ENCODE measurements at places on chromosomes 12 and 14.

GRCh38 chr12:30925607-30926242, 823 bp upstream of the TSPAN11 start:
- no peak for DNase-seq

DNA sequence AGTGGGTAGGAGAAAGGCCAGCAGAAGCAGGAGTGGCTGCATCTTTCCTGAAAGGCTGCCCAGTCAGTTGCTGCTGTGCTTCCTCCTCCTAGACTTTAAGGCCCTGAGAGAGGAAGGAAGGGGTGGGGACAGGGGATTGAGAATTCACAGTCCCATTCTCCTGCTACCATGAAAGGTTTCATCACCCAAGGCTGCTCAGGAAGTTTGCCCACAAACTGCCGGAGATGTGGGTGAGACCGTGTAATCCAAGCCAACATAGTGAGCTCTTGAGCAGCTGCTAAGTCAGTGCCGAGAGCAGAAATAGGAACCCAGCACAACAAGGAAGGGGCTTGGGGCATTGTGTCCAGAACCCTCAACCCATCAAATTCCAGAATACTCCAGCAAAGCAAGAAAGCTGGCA, at the start of gene CTSG:
Gene CTSG (minus strand): TSS at position 69 of the 400 bp plus-strand sequence. CDS start 27 bp downstream, at position 42.
- DNase-seq: no peak

DNA sequence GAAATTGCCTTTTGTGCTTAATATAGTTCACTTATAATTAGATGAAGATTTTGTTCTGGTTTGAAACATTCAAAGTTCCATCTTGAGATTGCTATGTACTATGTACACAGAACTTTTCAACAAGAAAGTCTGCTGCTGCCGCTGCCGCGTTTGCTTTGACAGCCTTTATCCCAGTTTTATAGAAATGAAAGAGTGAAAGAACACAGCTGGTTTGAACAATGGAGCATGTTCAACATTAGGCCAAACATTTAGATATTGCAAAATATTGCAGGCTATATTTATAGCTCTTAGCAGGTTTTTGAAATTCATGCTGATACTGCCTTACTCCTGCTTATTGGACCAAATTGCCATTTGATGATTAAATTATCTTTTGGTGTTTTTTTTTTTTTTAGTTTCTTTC, 299.8 kb upstream of the PRKD1 start:
- DNase-seq: no peak

- no peak for DNase-seq
Measured at GRCh38 chr12:65195387-65196055, 26.1 kb downstream of the LEMD3 start.

GRCh38 chr14:45065540-45065939, 18.4 kb upstream of the PRPF39 start:
- DNase-seq: no peak

DNA sequence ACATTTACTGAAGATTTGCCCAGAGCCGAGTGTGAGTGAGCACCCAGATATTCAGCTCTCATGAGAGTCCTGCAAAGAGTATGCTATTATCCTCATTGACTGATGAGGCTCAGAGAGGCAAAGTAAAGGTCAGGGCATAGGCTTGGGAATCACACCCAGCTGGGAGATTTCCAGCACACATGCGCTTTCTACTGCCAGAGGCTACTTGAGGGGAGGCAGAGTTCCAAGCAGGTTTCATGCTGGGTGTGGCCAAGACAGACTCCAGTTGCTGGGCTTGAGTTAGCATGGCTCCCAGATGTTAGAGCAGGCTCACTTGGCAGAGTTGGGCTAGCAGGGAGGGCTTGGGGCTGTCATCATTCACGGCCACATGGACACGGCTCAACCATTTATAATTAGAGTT, 14.4 kb upstream of the FAM181A start:
- no peak for DNase-seq

DNA sequence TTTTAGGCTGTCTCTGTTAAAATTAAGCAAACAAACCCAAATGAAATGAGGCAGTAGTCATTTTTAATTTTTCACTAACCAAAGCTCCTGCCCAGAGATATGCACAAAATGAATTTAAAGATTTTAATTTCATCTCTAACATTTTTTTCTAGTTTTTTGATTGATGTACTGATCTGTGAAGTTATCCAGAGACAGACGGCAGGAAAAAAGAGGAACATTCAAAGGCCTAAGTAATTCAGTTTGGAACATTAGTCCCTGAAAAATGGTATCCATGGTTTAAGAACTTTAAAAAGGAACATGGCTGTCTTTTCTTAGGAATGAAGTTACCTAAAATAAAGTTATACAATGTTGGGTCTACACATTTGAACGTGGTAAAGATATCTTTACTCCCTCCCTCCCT, 498.8 kb upstream of the LMO3 start:
- DNase-seq: no peak

DNA sequence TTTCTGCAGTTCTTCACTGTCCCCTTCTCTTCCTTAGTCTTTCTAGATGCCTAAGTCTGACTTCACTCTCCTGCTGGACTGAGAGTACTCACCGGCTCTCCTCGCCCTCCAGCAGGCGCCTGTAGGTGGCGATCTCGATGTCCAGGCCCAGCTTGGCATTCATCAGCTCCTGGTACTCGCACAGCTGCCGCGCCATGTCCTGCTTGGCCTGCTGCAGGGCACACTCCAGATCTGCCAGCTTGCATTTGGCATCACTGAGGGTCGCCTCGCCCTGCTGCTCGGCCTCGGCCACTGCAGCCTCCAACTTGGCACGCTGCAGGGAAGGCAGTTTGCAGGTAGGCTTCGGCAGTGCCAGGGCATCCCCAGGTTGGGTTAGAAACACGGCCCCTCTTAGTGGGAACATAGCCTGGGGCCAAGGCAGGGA, 5.2 kb downstream of the KRT84 start:
- DNase-seq: no peak

GRCh38 chr12:97082029-97082428, 175.0 kb downstream of the NEDD1 start:
- no peak for DNase-seq

GRCh38 chr12:66352197-66352596, 49.9 kb downstream of the HELB start:
- DNase-seq: no peak

- no peak for DNase-seq
Measured at GRCh38 chr12:46200551-46200950, 68.3 kb downstream of the SLC38A1 start.

DNA sequence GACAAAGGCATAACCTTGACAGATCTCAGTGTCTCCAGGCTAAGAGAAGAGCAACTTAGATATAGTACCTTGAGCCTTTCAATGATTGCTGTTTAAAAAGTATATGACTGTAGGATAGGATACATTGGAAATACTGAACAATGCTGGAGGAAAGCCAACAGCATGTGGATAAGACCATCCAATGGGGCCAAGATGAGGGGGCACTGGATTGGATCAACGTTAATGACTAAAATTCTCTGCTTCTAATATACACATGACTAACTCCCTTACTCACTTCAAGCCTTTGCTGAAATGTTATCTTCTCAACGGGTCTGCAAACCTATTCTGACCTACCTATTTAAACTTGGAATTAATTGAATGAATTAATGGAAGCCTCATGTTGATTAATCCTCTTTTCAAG, 354.9 kb downstream of the RAD51B start:
- no peak for DNase-seq

GRCh38 chr12:84435682-84436081, 476.9 kb downstream of the SLC6A15 start:
- DNase-seq: no peak

GRCh38 chr12:19894803-19895202, 455.5 kb downstream of the AEBP2 start:
- DNase-seq: no peak

- DNase-seq: no peak
Measured at GRCh38 chr12:55713721-55714120, 2.1 kb upstream of the BLOC1S1 start.

DNA sequence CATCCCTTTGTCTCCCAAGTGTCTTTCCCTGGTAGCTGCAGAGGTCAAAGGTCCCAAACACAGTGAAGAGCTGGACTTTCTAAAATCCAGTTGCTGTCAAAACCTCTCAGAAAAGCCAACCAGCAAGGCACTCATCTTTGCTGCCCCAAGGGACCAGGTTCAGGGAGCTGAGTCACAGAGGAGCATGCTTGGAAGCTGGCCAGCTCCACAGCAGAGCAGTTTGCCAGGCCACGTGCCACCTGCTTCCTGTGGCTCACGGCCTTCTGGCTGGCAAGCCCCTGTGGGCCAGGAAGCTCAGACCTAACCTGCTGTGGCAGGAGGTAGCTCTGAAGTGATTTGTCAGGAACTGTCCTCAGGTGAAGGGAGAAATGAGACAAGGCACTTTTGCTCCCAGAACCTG, 3.6 kb downstream of the ISCU start:
- DNase-seq: peak; percentile 37

Data from T-helper 9 cell (primary cell).